ENCODE measurements at places on chromosomes 7 and 10. TPM values are rescaled to one million over a fixed set of nuclear protein-coding genes. Genes with fewer than 3 reads are reported as not detected.

Gene PTPRZ1
- not detected for total RNA-seq

Gene ZNF365
- 2.8 TPM for total RNA-seq

Gene CADPS2
- 8.6 TPM for total RNA-seq

Gene PIK3CG
- total RNA-seq, result not detected

Gene NPY
- not detected for total RNA-seq

Gene CALML3
- total RNA-seq, result not detected

Gene MOGAT3
- not detected for total RNA-seq

Gene SH2D4B
- total RNA-seq, result not detected

Gene PRLHR
- not detected for total RNA-seq

Gene SFTPD
- not detected for total RNA-seq

Gene UNCX
- not detected for total RNA-seq

Gene EPHB6
- 2.6 TPM for total RNA-seq

Gene SFRP5
- not detected for total RNA-seq

Gene NACAD
- total RNA-seq, result 7.4 TPM

Gene GJC3
- not detected for total RNA-seq

Gene SMC3
- total RNA-seq, result 18.4 TPM

Gene PKD2L1
- total RNA-seq, result not detected

Gene LLCFC1
- not detected for total RNA-seq

Gene RINT1
- total RNA-seq, result 15.4 TPM

Gene OR6B1
- not detected for total RNA-seq

Gene PODXL
- total RNA-seq, result 3.5 TPM

Gene SLC16A9
- total RNA-seq, result 1.2 TPM

Gene FFAR4
- total RNA-seq, result not detected

Gene SLC13A1
- total RNA-seq, result not detected

Gene WDFY4
- total RNA-seq, result not detected
